ENCODE measurements at places on chromosomes 7 and 10. TPM values are rescaled to one million over a fixed set of nuclear protein-coding genes. Genes with fewer than 3 reads are reported as not detected.

GRCh38 chr10:25811052-25811685 lies 122.9 kb upstream of the MYO3A start:
- no peak overlapping the region for H3K27ac ChIP-seq
- H3K4me1 ChIP-seq: no peaks in the 10 kb centered on the region
- H3K4me3 ChIP-seq: no peak overlapping the region

DNA sequence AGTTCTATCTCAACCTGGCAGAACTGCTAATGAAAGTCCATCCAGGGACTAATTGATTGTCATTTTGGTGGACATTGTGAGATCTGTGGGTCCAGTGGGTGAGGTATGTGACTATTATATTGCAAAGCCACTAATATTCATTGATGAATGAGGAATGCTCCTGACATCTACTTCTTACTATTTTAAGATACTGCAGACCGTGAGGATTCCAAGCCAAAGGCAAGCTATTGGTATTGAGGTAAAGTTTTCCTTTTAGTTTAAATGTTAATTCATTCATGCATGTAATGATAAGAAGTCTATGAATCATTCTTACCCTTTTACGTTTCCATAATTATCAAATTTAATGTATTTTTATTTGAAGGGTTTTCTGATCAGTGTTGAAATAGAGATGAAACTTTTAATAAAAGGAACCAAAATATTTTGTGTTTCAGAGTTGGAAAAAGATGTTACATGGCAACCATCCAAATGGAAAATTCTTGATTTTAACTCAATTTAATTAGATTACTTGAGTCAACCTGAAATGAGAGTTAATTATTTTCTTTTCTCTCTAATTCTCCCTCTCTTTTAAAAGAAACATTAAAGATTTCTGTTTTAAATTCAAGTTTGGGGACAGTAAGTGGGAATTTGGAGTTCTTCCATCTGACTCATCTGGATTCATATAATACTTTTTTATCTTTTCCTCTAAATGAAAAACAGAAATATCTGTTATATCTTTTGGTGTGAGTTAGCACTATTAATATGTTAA lies 39.6 kb downstream of the NUP205 start:
- peaks cover 2% of the 10 kb centered on the region for H3K4me1 ChIP-seq
- H3K27me3 ChIP-seq: no peaks in the 10 kb centered on the region
- no peak overlapping the region for H3K4me3 ChIP-seq
- H3K36me3 ChIP-seq: no peaks in the 10 kb centered on the region
- no peak overlapping the region for H3K27ac ChIP-seq
- DNase-seq: no peak

GRCh38 chr7:144527051-144527471 lies 123.6 kb upstream of the NOBOX start:
- no peaks in the 10 kb centered on the region for H3K4me1 ChIP-seq
- H3K27me3 ChIP-seq: no peaks in the 10 kb centered on the region
- no peak overlapping the region for H3K4me3 ChIP-seq
- H3K27ac ChIP-seq: no peak overlapping the region

- no peaks in the 10 kb centered on the region for H3K27me3 ChIP-seq
- no peaks in the 10 kb centered on the region for H3K36me3 ChIP-seq
- no peak overlapping the region for H3K27ac ChIP-seq
Measured at GRCh38 chr10:124119946-124120345, 26.5 kb upstream of the CHST15 start.

DNA sequence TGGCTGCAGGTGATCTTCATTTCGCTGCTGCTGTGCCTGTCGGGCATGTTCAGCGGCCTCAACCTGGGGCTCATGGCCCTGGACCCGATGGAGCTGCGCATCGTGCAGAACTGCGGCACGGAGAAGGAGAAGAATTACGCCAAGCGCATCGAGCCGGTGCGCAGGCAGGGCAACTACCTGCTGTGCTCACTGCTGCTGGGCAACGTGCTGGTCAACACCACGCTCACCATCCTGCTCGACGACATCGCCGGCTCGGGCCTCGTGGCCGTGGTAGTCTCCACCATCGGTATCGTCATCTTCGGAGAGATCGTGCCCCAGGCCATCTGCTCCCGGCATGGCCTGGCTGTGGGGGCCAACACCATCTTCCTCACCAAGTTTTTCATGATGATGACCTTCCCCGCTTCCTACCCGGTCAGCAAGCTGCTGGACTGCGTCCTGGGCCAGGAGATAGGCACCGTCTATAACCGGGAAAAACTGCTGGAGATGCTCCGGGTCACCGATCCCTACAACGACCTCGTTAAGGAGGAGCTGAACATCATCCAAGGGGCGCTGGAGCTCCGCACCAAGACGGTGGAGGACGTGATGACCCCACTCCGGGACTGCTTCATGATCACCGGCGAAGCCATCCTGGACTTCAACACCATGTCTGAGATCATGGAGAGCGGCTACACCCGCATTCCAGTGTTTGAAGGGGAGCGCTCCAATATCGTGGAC lies 1.3 kb downstream of the CNNM2 start:
- H3K27me3 ChIP-seq: no peaks in the 10 kb centered on the region
- no peaks in the 10 kb centered on the region for H3K36me3 ChIP-seq
- H3K4me1 ChIP-seq: peaks cover 5% of the 10 kb centered on the region
- H3K4me3 ChIP-seq: peak overlapping the region; percentile 85

GRCh38 chr7:17507717-17508116 lies 209.3 kb downstream of the AHR start:
- H3K27me3 ChIP-seq: no peaks in the 10 kb centered on the region
- DNase-seq: no peak
- H3K4me1 ChIP-seq: no peaks in the 10 kb centered on the region
- H3K36me3 ChIP-seq: no peaks in the 10 kb centered on the region
- H3K4me3 ChIP-seq: no peak overlapping the region

- H3K4me1 ChIP-seq: peaks cover 10% of the 10 kb centered on the region
- H3K27ac ChIP-seq: no peak overlapping the region
- no peak for DNase-seq
- no peaks in the 10 kb centered on the region for H3K36me3 ChIP-seq
- H3K27me3 ChIP-seq: no peaks in the 10 kb centered on the region
- H3K4me3 ChIP-seq: no peak overlapping the region
Measured at GRCh38 chr10:17671307-17671706, 27.4 kb downstream of the STAM start.

GRCh38 chr10:132574783-132575319 lies 37.3 kb downstream of the INPP5A start:
- H3K4me3 ChIP-seq: no peak overlapping the region
- DNase-seq: no peak
- peaks cover 28% of the 10 kb centered on the region for H3K4me1 ChIP-seq
- no peak overlapping the region for H3K27ac ChIP-seq
- H3K27me3 ChIP-seq: no peaks in the 10 kb centered on the region
- no peaks in the 10 kb centered on the region for H3K36me3 ChIP-seq

GRCh38 chr7:152541892-152542291 lies 106.1 kb upstream of the KMT2C start:
- no peak overlapping the region for H3K27ac ChIP-seq
- DNase-seq: no peak
- no peak overlapping the region for H3K4me3 ChIP-seq
- H3K4me1 ChIP-seq: no peaks in the 10 kb centered on the region
- no peaks in the 10 kb centered on the region for H3K36me3 ChIP-seq

GRCh38 chr7:25068502-25069213 lies 56.4 kb downstream of the CYCS start:
- peaks cover 4% of the 10 kb centered on the region for H3K4me1 ChIP-seq
- no peak overlapping the region for H3K4me3 ChIP-seq

DNA sequence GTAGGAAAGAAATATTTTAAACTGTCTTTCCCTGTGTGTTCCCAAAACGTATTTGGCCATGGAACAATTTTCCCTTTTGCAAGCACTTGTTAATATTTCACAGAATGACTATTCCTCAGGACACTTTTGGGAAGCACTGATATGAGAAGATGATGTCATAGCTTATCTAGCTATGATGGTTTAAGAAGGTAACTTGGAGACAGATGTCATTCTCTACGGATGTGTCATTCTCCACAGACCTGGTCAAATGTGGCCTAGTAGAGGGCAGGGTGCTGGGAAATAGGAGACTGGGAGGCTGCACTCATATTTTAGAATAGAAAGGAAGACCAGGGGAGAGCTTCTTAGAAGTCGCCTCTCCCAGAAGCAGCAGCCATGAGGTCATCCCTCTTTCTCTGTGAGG lies 220.7 kb upstream of the GLI3 start:
- H3K27ac ChIP-seq: no peak overlapping the region
- DNase-seq: no peak
- no peaks in the 10 kb centered on the region for H3K4me1 ChIP-seq
- H3K36me3 ChIP-seq: no peaks in the 10 kb centered on the region
- no peak overlapping the region for H3K4me3 ChIP-seq

PSMC2 gene
- 55.1 TPM for total RNA-seq

MEST gene
- 23.0 TPM for total RNA-seq

AKR1C8 gene
- not detected for total RNA-seq

HACD1 gene
- total RNA-seq: 6.7 TPM

AKR1B15 gene
- total RNA-seq: not detected

Measured in ovary (tissue), 10 donors.